ENCODE measurements at places on chromosomes 11 and 22.

GRCh38 chr22:50032941-50033601 lies 20.5 kb upstream of the IL17REL start:
- DNase-seq = no peak

DNA sequence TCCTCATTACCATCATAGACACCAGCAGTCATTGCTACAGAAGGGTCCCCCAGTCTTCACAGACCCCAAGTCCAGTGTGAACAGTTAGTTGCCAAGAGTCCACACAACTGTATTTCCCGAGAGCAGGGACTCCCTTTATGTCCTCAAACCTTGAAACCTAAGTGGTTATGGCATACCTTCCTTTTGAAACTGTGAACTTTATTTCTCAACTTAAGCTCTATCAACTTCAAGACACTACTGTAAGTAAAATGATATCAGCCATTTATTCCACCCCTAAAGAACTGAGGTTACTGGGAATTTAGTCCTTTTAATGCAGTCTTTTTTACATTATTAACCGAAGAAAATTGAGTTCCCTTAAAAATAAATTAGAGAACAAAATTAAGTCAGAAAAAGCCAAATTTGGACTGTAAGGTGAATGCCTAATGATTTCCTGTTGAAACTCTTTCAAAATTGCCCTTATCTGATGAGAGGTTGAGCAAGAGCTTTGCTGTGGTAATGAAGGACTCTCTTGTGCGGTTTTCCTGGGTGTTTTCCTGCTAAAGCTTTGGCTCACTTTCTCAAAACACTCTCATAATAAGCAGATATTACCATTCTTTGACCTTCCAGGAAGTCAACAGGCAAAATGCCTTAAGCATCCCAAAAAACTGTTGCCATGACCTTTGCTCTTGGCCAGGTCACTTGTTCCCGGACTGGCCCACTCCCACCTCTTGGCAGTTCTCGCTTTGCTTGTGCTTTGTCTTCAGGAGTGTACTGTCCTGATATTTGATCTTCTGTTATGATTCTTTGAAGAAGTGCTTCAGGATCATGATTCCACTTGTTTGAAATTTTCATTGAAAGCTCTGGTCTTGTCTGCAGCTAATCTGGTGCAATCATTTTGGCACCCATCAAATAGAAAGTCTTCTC lies 765.4 kb upstream of the ANO3 start:
- no peak for DNase-seq

DNA sequence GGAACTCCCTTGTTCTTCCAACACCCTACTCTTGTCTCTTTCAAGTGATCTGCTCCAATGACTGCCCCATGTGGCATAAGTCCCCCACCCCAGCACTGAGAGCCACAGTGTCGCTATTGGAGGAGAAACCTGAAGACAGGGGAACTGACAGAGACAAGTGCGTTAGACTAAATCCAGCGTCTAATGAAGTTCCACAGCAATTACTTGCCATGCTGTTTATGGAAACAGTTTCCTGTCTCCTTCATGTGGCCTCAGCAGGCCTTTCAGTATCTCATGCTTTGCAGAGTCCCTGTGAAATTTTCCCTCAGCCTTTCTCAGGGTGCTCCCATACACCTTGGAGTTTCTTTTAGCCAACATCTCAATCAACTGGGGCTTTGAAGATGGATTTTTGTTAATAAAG lies 277.4 kb downstream of the ETS1 start:
- no peak for DNase-seq

- DNase-seq = no peak
These were observed 30.5 kb downstream of the TMPRSS5 start for GRCh38 chr11:113675565-113675964.

GRCh38 chr11:72102162-72102561 lies 935 bp downstream of the LAMTOR1 start:
- DNase-seq = no peak

GRCh38 chr11:66659763-66660162 lies 17.9 kb downstream of the RBM4B start:
- DNase-seq = no peak

DNA sequence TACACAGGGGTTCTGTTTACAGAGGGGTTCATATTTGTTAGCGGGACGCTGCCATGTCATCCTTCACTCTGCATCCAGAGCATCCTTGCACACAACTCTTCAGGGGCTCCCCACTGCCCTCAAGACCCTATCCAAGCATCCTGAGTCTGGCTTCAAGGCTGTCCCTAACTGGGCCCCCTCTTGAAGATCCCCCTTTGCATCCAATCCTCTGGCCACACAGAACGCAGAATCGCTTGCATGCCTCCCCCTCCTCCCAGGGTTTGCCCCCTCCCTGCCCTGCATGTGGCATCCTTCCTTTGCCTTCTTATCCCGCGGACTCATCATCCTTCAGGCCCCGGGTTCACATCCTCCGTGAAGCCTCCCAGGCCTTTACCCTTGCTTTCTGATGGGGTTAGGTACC lies 18.6 kb downstream of the C1QTNF6 start:
- DNase-seq = no peak

DNA sequence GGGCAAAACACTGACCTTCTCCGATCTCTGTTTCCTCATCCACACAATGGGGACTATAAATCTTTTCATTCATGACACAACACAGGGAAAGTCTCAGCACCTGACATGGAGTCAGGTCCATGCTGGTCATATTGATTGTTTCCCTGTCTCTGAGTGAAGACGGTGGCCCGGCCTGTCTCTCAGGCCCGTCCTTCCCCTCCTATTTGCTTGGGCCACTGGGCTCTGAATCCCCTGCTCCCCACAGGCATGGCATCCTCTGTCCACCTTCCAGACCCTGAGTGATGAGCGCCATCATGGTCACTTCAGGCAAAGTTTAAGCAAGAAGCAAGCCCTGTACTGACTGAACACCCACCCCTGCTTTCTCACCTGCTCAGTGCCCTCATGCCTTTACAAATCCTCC lies 113.3 kb upstream of the ALX4 start:
- DNase-seq = no peak

DNA sequence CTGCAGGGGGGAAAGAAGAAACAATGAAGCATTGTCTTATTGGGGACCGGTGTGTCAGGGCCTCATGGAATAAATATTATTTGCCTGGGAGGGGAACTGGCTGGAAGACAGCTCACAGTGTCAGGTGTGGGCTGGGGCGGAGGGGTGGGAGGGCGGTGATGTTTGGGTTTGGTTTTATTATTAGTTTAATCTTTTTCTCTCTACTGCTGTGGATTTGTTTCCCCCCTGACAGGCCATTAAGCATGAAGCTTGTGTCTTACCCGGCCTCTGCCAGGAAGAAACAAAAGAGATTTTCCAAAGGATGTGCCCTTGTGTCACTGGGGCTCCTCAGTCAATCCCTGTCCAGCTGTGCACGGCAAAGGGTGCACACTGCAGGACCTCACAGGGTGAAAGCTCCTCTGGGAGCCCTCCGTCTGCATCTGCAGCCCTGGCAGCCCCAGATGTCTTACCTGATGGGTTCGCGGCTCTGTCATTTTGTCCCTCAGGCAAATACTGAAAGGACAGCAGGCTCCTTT lies 203.1 kb upstream of the TMEM45B start:
- DNase-seq = no peak

DNA sequence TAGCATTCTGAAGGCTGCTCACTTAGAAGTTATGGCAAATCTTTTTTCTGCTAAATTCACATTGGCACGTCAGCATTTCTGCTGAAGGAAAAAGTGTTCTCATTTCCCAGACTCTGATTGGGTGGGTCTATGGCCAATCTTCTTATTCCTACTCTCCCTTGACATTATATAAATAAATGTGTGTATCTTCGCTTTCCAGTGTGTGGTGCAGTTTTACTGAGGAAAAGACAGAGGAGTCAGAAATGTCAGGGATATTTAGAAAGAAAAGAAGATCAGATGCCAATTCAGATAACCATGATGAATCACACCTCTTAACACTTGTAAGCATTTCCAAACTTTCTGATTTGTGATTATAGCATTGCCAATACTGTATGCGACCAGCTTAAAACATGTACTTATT lies 3.2 kb upstream of the BDNF start:
- DNase-seq = no peak

All from GM04504 (cell line).